ENCODE measurements at places on chromosomes 1 and 21.

- DNase-seq = no peak
These were observed 59.4 kb upstream of the ATP1B1 start for GRCh38 chr1:169047074-169047473.

DNA sequence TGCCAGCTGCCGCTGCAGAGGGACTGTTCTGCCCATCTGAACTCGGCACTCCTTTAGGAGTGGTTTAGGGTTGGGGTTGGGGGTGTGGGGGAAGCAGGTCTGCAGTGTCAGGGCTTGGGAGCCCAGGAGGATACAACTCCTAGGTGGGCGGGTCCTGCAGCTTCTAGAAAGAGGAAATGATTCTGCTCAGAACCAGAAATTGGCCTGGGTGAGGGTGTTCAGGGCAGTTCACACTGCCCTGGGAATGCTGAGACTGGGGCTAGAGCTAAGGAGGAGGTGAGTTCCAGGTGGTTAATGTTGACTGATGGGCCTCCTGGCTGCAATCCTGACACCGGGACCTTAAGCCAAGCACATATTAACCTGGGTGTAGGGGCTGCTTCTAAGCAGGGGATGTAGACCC, 4.8 kb upstream of the SLC26A9 start:
- DNase-seq = no peak

DNA sequence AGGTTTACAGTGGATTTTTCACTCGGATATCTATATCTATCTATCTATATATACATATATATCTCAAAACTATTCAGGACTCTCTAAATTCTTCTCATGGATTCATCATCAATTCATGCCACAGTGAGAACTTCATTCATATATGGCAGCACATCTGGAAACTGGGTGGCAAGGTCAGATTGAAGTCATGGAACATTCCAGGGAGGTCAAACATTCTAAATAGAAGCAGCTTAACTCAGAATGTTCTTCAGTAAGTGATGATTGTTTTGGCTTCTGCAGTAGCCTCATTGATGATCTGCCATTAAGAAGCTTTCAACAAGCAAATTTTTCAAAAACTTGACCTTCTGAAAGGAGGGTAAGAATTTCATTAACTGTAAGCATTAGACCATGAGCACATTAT, 46.9 kb upstream of the ADAMTS1 start:
- DNase-seq = no peak

- no peak for DNase-seq
These were observed 91.5 kb downstream of the SELENOF start for GRCh38 chr1:86822459-86822858.

DNA sequence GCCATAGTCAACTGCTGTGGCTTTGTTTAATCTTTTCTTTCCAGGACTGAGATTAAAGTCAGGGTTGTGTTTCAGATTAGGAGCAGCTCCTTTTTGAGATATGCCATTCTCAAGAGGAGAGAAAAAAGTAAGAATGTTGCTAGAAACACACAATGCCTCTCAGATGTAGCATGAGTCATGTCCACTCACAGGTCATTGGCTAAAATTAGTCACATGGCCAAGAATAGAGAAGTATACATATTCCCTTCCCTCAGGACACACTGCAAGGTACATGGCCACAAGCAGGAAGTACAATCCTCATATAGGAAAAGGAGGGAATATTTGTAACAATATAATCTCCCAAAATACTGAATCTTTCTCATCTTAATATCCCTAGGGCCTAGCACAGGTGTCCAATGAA, 141.9 kb upstream of the PTBP2 start:
- DNase-seq = no peak

- DNase-seq = no peak
These were observed 141.5 kb downstream of the PAPPA2 start for GRCh38 chr1:176604461-176604860.

DNA sequence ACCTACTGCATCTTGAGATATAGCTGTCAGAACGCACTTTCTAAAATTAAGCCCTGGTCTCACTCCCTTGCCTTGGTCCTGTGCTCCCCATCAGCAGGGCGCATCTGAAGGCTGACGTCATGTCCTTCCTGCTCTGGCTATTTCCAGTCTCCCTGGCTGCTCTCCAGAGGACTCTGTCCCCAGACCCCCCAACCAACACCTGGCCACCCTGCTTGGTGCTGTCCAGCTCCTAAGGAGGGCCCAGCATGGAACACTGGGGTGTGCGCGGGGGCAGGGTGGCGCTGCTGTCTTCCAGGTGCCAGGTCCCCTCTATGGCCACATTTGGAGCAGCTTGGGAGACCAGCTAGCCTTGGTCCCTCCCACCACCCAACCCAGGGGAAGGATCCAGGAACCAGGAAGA, 8.3 kb downstream of the TNNT2 start:
- no peak for DNase-seq

GRCh38 chr21:32424191-32424535, 11.7 kb downstream of the EVA1C start:
- no peak for DNase-seq

GRCh38 chr1:199767700-199768099, 259.8 kb upstream of the NR5A2 start:
- no peak for DNase-seq

DNA sequence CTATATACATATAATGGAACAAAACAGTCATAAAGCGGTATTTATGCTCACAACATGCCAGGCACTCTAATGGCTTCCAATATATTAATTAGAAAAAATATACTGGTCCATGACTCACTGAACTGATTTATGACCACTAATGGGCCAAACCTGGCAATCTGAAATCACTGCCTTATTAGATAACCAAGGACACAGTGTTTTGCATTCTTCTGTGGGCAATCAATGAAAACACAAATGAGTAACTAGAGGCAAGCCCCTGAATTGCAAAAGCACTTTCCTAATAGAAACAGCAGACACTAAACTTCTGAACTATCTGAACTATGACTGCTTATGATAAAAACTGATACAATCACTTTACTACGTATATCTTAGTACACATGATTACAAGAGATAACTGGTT, 3.5 kb downstream of the GCLM start:
- no peak for DNase-seq

GRCh38 chr21:46500224-46500861, 41.7 kb downstream of the DIP2A start:
- no peak for DNase-seq

DNA sequence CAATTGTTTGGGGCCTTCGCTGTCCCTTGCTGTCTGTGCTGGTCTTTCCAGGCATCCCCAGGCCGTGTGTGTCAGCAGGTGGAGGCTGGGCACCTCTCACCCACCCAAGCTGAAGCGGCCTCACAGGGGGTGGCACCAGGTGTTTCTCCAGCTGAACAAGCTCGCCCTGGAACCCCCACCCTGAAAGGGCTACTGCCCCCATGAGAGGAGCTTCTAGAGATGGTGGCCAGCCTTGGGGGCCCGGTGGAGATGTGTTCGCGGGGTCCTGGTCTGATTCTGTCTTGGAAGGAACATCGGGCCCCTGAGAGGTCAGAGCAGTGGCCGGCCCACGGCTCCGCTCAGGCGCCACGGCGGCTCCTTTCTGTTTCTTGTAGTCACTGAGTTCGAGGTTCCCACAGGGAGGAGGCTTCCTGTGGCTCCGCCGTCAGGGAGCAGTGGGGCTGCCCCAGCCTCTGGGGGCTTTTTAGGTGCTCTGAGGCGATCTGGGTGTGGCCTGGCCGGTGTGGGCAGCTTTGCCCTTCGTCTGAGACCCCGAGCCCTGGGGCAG, 46.9 kb downstream of the SKI start:
- DNase-seq = no peak

GRCh38 chr1:16158993-16159831, 3.3 kb upstream of the EPHA2 start:
- DNase-seq = no peak

- DNase-seq = no peak
These were observed 99.0 kb upstream of the PLXNA2 start for GRCh38 chr1:208343226-208343625.

- DNase-seq = no peak
These were observed 180.4 kb downstream of the FOXD2 start for GRCh38 chr1:47618222-47618720.

DNA sequence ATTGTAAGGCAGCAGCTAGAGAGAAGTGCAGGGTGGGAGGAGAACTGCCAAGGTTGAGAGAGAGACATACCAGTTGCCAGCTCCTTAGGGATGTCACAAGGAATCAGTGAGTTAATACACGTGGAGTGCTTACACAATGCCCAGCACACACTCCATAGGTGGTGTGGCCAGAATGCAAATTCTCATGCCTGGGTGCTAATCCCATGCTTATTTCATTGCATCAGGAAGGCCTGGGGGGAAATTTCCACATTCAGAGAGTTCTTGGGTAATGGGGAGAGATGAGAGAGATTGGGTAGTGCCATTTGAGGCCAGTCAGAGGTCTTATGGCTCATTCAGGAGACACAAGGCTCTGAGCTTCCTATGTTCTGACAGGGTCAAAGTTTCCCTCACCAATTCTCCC, 38.7 kb downstream of the GJA5 start:
- no peak for DNase-seq

GRCh38 chr1:212557739-212558692, 50.5 kb upstream of the ATF3 start:
- DNase-seq = no peak

GRCh38 chr1:9503001-9503675, 36.1 kb upstream of the SLC25A33 start:
- DNase-seq = no peak

- DNase-seq = no peak
These were observed 109.4 kb upstream of the WNT4 start for GRCh38 chr1:22252251-22252650.

GRCh38 chr1:198686069-198686728, 47.4 kb downstream of the PTPRC start:
- DNase-seq = no peak

- DNase-seq = no peak
These were observed 208.9 kb upstream of the GREM2 start for GRCh38 chr1:240820816-240821215.

GRCh38 chr21:42171091-42172053, 47.6 kb upstream of the ABCG1 start:
- DNase-seq = no peak

GRCh38 chr1:211589782-211590721, 11.1 kb upstream of the SLC30A1 start:
- DNase-seq = no peak

GRCh38 chr1:7753641-7754040, 17.5 kb upstream of the VAMP3 start:
- no peak for DNase-seq

DNA sequence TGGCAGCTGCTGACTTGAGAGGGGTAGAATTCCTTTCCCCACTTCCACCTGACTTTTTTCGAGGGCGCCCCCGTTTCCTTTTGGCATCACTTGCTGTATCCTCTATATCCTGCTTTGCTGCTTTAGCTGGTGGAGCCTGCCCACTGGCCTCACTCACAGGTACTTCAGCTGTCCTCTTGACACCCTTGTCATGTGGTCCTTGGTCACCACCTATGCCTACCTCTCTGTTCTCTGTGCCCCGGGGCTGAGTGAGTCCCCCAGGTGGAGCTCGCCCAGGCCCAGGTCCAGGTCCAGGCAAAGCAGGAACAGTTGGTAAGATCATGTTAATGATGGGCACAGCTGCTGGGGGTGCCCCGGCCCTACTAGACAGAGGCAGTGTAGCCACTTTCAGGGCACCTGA, 4.5 kb downstream of the RFX5 start:
- DNase-seq = no peak

DNA sequence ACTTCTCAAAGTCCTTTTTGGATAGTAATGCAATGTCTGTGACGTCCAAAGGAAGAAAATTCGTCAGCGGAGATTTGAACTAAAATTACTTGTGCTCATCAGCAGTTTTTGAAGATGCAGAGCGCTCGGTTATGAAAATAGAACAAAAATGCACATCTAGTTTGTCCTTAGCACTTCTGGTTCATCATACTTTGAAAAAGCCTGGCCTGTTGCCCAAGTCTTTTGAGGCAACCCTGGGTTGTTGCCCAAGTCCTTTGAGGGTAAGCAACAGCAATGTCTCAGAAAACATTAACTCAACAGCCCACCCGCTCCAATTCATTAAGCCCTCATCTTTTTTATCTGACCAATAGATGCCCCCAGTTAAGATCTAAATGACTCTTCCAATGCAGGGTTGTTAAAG, 91.9 kb downstream of the HUNK start:
- DNase-seq = no peak

DNA sequence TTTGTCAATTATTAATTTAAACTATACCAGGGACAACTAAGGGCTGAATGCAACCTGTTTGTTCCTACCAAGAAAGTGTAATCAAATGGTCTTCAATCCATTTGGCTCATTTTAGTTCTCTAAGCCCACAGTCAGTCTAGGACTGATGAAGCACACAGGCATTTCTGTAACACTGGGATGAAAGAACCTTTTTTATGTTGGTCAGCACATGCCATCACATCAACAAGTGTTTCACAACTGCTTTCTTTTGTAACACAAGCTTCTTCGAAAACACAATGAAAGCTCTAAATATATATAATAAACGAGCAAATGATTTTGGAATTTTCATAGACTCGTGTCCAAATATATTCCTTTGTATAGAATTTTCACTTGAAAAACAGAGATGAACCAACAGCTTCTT, 28.8 kb downstream of the HEATR1 start:
- no peak for DNase-seq

- DNase-seq = no peak
These were observed 193.0 kb downstream of the CACNA1E start for GRCh38 chr1:181676269-181676668.
